Stromal cell of bone marrow (primary cell): ENCODE measurements at places on chromosomes 13 and 19.

DNA sequence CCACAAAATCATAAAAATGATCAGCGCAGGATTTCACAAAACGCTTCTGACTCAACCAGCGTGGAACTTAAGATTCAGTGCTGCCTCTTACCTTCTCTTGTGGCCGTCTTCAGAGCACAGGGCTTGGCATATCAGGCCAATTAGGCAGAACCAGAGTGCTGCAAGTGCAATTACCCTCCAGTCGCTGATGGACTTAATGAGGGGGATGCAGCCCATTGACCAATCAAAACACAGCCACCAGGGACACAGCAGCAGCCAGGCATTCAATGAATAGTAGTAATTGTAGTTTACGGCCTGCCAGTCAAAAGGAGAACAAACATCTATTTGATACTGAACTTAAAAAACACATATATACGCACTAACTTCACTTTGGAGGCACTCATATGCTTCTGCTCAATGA, 38.2 kb downstream of the TMTC4 start:
- no peak for DNase-seq

GRCh38 chr13:71524613-71525304, 342.2 kb downstream of the DACH1 start:
- no peak for DNase-seq

DNA sequence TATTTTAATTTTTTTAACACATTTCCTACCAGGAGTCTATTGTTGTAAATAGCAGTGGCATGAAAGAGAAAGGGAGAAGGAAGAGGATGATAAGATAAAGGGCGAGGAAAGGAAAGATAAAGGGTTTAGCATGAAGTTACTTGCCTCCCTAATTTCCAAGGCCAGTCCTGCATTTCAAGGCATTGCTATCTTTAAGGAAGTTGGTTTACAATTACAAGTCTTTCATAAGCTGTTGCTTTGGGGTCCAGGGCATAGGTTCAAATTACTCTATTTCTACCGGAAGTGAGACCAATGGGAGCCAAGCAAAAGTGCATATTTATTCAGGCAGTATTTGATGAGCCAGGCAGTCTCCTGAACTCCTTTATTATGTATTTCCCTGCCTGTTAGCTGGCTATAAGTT, 27.7 kb upstream of the UBL3 start:
- DNase-seq, result no peak

DNA sequence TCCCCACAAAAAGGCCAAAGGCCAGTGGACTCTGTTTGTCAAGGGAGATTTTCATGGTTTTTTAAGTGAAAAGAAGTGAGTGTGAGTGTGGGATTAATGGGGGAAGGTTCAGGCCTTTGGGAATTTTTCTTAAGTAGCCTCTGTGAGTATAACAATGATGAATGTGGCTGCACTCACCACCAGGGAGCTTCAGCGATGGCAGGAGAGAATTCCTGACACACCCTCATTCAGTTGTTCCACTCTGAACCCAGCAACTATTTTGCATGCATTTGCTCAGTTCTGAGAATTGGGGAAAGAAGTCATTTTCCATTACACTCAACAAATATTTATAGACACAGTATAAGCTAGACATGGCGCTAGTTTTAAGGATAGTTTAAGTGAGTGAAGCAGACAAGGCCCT, 117.9 kb downstream of the CCNA1 start:
- DNase-seq, result no peak

GRCh38 chr19:4396949-4397783, 3.2 kb downstream of the SH3GL1 start:
- no peak for DNase-seq

DNA sequence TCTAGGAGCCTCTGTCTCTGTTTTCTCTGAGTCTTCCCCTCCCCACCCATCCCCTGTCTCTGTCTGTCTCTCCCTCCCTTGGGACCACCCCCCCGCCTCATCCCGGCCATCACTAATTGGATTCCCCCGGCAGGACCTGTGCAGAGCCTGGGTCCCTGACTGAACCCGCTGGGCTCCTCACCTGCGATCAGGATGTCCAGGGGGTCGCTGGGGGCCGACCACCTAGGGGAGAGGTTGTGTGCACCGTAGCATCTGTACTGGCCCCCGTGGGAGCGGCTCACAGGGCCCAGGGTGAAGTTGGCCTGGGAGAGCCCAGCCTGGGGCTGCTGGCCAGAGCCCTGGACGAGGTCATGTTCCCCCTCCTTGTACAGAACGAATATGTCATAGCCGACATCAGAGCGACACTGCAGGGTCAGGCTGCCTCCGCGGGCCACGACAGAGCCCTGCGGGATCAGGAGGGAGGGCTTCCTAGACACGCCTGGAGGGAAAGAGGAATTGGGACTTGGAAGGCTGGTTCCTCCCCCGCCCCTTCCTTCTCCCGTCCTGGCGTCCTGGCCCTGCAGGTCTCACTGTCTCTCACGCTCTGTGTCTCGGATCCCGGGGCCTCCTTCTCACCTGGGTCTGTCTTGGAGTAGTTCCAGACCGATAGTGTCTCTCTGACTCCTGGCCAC, 1.8 kb downstream of the LILRB5 start:
- no peak for DNase-seq

DNA sequence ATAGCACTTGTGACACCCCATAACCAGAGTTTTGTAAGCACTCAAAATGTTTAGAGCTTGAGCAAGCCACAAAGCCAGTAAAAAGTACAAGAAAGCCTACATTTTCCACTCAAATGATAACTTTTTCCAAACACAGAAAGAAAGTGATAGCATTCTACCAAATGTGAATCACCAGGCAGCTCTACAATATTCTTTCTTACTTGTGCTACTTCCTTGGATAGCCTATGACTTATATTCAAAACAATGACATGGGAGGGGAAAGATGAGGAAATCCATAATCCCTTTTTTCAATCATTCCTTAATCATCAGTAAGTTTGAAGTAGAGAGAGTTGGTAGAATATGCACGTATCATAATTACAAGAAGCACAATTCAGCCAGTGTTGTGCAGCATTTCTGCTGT, 650.8 kb upstream of the PCDH9 start:
- DNase-seq, result peak; percentile 9
